ENCODE measurements at places on chromosomes 1 and 21.

DNA sequence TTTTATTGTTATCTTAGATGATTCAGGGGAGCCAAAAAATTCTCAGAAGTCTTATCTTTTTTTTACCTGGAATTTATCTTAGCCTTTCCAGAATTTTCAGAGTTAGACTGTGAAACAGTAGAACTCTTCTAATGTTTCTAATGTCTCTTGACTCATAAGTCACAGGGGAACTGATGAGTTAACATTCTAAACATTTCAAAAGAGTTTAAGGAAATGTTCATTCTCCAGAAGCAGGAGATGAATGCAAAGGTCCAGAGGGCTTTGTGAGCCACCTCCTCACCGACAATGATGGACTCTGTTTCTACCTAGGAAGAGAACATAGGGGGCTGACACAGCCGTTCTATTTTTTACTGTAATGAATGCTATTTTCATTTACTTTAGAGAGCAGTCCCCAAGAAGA, 157.5 kb downstream of the BRINP2 start:
- no peak for DNase-seq

DNA sequence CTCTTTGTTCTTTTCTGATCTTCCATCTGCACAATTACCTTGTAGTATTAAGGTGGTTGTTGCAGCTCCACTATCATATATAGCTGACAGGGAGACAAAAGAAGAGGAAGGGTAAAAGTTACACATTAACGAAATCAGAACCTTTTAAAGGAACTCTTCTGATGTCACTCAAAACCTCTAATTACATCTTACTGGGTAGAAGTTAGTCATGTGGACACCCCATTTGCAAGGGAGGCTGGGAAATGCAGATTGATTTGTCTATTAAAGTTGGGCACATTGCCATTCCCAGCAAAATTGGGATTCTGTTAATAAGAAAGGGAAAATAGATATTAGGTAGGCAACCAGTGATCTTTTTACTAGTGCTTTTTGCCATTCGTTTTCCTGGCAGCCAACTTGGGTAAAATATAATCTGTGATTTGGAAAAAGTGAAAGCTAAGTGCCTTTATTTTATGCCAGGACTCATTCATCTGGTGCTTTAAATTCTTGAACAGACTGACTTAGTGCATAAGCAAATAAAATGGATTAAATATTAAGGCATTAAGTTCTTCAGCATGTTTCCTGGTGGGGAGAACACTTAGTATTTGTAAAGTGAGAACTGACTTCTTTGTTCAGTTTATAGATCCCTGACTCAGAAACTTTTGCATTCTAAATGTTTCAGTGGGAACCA, 71.3 kb downstream of the DNM3 start:
- DNase-seq, result no peak

GRCh38 chr1:85623061-85623471, 42.5 kb downstream of the CCN1 start:
- peak; percentile 73 for DNase-seq

- DNase-seq, result no peak
Observed at GRCh38 chr1:119735217-119735616, 23.5 kb downstream of the PHGDH start.

DNA sequence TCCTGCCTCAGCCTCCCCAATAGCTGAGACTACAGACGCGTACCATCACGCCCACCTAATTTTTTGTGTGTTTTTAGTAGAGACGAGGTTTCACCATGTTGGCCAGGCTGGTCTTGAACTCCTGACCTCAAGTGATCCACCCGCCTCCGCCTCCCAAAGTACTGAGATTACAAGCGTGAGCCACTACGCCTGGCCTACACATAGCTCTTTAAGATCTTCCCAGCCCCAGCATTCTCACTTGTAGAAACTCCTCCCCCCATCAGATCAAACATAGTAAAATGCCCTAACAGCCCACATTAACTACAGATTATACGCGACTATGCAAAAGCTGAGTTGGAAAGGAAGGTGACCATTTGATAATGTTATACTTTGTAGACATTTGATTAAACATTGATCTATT, 634.8 kb downstream of the MATN1 start:
- DNase-seq, result no peak

- no peak for DNase-seq
Observed at GRCh38 chr1:79976287-79976686, 969.8 kb upstream of the ADGRL4 start.

DNA sequence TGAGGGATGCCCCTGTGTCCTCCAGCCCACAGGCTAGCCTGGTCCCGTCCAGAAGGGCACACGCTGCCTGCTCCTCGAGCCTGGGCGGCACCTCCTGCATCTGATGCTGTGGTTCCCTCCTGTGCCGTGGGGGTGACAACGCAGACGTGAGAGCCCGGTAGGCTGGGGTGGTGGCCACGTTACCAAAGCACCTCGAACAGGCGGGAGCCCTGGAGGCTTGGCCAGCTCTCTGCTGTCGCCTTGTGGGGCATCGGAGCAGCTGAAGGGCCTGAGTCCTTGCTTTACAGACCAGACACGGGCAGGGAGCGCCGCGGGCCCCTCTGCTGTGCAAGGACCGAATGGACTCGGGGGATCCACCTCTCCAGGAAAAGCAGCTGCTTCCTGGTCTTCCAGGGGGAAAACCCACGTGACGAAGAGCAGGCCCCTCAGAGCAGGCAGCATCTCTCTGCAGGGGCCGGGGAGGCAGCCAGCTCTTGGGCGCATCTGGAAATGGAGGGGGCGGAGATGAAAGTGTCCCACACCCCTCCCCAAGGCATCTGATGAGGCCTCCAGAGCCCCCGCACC, 133.3 kb downstream of the NPHP4 start:
- no peak for DNase-seq

GRCh38 chr1:153552335-153552734, 3.3 kb upstream of the S100A3 start:
- DNase-seq, result no peak

- DNase-seq, result no peak
Observed at GRCh38 chr1:156394835-156395461, 25.9 kb downstream of the RHBG start.

- no peak for DNase-seq
Observed at GRCh38 chr1:180230791-180231505, 884 bp downstream of the LHX4 start.

DNA sequence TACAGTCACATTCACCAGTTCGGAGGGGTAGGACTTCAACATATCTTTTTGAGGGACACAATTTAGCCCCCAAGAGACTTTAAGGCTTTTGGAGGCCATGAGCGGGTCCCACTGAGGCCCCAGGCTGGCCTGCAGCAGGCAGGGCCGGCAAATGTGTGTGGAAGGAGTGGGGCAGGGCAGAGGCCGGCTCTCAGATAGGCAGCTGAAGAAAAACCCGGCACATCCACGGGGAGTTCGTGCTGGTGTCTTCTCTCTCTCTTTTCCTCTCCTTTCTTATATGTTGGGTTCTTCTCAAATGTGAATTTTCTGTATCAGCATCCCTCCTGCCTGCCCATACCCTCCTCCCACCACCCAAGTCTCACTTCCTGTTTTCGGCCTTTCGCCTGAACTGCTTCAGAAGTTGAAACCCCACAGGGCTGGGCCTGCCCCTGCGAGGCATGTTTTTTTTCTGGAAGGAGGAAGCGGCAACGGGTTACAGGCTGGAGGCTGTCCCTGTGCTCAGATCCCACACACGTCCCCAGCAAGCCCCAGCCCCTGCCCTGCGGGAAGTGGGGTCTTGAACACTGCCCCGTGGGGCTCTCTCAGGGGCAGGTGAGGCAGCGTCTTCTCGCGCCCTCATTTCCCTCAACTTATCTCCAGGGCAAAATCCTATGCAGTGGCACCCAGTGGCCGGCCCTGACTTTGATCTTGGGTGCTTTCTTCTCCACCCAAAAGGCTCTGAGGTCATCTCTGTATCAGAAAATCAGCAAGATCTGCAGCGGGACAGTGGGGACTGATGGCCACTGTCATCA, 9.7 kb upstream of the UMODL1 start:
- DNase-seq, result no peak

DNA sequence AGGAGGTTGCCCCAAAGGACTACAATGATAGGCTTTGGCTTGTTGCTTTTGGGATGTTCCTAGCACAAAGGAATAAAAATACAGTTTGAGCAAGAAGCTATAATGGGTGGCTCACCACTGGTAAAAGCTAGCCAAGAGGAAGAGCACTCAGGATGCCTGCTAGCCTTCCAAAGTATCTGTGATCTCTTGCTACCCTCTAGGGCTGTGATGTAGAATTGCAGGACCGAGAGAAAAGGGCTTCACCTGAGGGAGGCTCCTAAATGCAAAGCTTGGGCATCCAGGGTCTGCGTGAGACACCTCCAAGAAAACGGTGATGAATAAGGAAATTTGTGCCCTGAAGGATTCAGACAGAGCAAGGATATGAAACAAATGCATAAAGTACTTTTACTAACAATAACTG, 17.7 kb downstream of the IVL start:
- DNase-seq, result peak; percentile 37

- DNase-seq, result no peak
Observed at GRCh38 chr1:18949686-18950400, 6.6 kb downstream of the IFFO2 start.

DNA sequence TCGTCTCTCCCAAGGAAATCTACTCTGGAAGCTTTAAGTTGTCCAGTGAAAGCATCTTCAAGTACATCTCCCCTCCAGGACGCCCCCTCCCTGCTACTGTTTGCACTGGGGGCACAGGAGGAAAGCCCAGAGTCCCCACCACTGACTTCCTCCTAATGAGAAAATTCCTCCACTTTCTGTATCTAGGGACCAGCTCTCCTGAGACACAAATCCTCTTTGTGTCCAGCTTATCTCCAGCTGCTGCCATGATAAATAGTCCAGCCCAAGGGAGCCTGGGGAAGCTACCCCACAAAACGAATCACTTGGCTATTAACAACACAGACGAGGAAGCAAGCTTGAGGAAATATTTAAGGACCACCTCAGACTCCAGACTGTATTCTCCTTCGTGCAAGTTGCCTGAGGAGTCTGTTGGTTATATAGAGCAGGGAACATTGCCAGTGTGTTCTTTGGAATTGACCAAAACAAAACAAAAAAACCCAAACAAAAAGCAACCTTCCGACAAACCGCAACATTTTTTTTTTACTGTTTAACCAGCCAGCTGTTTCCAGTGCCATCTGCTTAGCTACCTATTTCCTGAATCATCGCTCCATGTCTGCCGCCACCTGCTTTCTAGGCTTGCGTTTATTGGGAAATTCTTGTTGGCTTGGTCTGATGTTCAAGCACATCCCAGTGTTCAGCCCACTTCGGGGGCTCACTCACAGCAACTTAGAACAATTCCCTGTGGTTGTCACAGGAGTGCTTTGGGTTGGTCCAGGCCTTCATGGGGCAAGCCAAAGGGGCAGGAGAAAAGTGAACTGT, 7.7 kb downstream of the C1orf226 start:
- DNase-seq, result no peak

GRCh38 chr1:111006556-111006955, 42.8 kb upstream of the LRIF1 start:
- DNase-seq, result no peak

DNA sequence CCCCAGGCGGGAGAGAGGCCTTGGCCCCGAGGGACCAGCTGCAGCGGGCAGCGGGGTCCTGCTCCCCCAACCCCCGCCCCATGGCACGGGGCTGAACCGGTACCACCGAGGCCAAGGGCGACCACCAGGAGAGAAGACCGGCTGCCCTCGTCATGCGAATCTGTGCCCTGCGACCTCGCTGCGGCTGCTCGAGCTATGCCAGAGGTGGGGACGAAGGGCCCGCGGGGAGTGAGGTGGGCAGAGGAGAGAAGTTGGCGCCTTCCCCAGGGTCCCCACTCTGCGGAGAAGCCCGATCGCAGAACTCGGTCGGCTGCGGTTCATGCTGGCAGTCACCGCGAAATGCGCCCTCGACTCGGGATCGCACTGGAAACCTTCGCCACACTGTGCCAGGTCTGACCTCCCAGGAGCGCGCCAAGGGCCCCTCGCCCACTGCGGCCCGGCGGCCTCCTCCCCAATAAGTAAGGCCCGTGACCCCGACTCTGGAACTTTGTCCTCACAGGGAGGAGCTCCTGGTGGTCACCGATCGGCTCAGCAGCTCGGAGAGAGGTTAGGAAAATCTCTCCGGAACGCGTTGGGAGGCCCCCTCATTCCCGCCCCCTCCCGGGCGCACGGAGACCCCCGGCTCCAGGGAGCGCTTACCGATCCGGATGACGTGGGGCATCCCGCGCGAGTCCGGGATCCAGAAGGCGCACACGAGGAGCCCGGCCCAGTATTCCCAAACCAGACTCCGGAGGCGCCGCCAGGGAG, 787 bp downstream of the GRIK3 start:
- no peak for DNase-seq

DNA sequence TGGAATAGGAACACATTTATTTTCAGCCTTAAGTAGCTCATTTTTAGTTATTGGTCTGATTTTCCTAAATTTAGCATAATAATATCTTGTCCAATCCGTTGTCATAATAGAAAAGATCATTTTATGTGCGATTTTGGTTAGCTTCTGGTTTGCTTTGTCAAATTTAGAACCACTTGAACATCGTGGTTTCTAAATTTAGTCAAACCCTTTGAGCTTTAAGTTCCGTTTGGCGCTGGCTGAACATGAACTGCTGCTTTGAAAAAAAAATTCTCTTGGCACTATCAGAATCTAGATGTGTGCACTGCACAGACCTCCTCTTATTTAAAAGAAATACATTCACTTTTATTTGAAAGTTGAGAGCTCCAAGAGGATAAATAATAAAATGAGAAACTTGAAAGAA, 370.6 kb downstream of the PTPRC start:
- no peak for DNase-seq

DNA sequence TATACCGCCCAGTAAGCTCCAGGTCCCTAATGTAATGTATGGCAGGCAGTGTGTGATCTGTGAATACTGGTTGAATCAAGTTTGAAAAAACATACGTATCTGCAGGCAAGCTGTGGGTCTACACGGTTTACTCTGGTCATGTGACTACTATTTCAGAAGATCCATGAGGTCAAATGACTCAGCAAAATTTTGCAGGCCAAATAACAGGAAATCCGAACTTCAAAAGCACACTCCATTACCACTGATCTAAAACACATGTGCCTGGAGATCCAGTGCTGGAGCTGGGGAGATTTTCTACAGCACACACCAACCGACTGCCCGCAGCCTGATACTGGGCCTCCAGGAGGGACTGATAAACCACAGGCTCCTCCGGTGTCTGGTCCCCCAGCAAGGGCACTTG, 64.5 kb upstream of the SLC44A3 start:
- peak; percentile 90 for DNase-seq

GRCh38 chr1:30331415-30332065, 391.8 kb downstream of the MATN1 start:
- DNase-seq, result no peak

DNA sequence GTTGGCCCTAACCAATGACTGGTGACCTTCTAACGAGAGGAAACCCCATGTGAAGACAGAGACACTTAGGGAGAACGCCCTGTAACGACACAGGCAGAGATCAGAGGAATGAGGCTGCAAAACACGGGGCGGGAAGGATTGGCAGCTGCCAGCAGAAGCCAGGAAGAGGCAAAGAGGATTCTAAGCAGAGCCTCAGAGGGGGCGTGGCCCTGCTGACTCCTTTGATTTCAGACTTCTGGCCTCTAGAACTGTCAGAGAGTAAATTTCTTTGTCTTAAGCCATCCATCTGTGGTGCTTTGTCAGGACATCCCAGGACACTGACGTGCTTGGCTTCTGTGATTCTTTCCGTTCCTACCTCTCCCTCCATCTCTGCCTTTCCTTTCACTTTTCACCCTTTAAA, 79.3 kb downstream of the SH3BGR start:
- no peak for DNase-seq

Measured in AG04449 (cell line).